ENCODE measurements at places on chromosomes 1 and 21.

GRCh38 chr1:171881442-171881841 lies 40.1 kb downstream of the DNM3 start:
- DNase-seq: no peak

GRCh38 chr1:58057826-58058225 lies 488.7 kb downstream of the OMA1 start:
- no peak for DNase-seq

GRCh38 chr1:44059212-44059611 lies 27.9 kb upstream of the SLC6A9 start:
- DNase-seq: no peak

GRCh38 chr1:178798232-178798861 lies 72.5 kb downstream of the ANGPTL1 start:
- no peak for DNase-seq

DNA sequence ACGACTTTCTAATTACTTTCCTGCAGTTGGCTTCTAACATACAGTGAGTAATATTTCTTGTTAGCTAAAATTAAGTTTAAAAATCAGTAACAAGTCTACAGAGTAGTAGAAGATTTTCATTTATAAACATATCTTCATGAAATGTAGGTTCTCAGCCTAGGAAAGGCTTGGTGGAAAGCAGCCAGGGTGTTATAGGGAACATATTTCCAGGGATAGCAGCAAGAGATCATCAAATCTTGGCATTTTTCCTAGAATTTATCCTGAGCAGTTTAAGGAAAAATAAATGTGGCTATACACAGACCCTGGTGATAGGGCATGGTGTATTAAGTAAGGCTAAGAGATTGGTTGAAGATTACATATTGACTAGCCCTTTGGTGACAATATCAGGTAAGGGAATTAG lies 203.5 kb upstream of the NEGR1 start:
- DNase-seq: no peak

DNA sequence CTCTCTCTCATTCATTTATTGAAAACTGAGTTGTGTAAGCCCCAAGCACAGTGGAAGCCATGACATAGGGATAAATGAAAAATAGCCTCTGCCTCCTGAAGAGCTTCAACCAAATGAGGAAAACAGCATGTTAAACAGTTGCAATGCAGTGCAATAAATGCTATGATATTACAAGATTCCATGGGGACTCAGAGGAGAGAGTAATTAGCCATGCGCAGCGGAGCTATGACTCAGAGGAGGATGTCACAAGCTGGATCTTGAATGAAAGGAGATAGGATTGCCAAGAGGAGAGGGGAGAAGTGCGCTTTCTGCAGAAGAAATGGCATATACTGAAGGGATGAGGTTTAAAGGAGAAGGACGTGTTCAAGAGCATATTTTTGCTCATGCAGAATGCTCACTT lies 231.3 kb upstream of the PLXNA2 start:
- DNase-seq: no peak

DNA sequence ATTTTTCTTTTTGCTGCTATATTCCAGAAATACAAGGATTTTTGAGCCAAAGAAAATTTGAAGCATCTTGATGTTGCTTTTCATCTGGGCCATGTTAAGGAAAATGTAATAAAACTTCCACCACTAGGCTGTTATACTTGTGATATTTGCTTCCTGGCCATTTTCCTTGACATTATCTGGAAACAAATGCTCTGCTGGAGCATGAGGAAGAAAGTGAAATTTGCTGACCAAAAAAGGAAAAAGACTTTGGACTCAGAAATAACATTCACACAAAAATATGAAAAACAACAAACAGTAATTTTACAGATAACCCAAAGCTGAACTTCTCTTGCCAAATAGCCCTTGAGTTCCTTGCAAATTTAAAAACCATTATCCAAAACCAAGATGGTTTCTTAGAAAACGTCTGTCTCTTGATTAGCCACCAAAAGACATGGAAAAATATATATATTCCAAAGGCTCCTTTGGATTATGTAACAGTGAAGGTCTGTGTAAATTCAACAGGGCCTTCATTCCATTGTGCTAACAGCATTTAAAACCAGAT lies 344.5 kb downstream of the LMX1A start:
- DNase-seq: no peak

- DNase-seq: no peak
These were observed 209.8 kb downstream of the MATN1 start for GRCh38 chr1:30513396-30514136.

- DNase-seq: no peak
These were observed 27.7 kb upstream of the PTGFRN start for GRCh38 chr1:116881879-116882520.

DNA sequence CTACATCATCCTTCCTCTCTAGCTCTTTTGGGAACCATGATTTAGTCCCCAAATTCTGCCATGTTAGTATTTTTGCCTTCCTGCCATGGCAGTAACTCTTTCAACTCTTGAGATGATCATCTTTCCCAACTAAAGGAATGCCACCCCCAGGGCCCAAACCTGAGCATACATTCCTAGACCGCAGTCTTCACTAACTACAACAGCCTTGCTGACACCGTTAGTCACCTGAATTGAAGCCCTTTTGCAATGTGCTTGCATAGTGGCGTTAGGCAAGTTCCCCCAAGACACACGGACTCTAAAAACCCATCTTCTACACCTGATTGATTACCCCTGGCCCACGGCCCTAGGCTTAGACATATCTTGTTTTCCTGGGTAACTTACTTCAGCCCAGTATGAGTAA lies 16.4 kb upstream of the YTHDF2 start:
- no peak for DNase-seq

GRCh38 chr1:183022202-183023145 lies 746 bp upstream of the LAMC1 start:
- no peak for DNase-seq

- DNase-seq: no peak
These were observed 7.0 kb downstream of the PCP4 start for GRCh38 chr21:39874206-39874605.

DNA sequence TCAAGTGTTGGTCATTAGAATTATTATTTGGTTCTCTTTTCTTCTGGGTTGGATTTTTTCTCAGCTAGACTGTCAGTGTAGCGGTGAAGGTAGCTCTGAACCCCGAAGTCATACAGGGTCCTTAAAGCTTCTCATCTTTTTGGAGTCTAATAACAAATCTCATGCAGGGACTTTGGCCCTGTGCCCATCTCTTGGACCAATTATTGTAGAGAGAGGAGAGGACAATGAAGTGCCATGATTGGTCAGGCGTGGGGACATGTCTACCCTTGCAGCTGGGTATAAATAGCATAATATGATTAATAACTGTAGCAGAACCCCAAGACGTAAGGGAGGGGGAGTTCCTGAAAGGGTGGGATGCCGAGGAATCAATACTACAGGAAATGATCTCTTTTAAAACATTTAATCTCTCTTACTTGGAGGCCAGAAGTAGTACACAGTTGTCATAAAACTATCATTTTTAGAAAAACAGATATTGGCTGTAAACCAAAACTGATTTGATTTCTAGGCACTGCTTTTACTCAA lies 8.8 kb downstream of the MAGI3 start:
- no peak for DNase-seq

- no peak for DNase-seq
These were observed 1.2 kb upstream of the ST3GAL3 start for GRCh38 chr1:43705982-43706597.

DNA sequence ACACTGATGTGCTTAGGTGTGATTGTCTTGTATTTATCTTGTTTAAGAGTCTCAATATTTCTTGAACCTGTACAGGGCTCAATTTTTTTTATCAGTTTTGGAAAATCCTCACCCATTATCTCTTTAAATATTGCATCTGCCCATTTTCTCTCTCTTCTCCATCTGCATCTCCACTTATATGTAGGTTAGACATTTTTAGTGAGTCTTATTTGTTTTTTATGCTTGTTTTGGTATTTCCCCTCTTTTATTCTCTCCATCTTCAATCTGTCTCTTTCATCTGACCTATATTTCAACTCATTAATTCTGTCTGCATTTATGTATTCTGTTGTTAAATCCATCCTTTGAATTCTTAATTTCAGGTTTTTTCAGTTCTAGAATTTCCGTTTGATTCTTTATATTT lies 32.9 kb upstream of the SHCBP1L start:
- DNase-seq: no peak

DNA sequence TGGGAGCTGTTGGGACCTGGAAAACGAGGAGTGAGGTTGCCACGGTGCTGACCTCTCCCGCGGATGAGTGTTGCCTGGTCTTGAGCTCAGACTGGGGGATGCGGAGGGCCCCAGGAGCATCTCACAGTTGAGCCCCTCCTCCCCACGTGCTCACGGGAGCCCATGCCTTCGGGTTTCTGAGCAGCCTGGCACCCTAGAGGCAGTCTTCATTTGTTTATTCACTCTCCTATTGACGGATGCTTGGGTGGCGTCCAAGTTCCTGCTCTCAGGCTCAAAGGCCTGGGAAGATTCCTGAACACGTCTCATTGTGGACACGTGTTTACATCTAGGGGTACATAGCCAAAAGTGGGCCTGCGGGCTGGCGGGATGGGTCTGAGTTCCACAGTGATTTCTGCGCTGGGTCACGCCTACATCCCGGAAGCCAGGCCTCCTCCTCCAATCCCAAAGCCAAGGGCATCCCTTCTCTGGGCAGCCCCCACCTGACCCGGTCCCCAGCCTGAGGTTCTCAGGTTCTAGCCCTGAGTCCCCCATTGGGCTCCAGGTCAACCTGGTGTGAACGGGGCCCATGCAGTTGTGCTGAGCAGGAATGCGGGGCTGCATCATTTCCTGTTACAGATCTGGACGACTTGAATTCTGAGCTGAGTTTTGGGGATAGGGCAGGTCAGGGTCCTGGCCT lies 14.7 kb downstream of the WNT3A start:
- DNase-seq: no peak

GRCh38 chr1:182331387-182331786 lies 60.2 kb downstream of the GLUL start:
- no peak for DNase-seq

DNA sequence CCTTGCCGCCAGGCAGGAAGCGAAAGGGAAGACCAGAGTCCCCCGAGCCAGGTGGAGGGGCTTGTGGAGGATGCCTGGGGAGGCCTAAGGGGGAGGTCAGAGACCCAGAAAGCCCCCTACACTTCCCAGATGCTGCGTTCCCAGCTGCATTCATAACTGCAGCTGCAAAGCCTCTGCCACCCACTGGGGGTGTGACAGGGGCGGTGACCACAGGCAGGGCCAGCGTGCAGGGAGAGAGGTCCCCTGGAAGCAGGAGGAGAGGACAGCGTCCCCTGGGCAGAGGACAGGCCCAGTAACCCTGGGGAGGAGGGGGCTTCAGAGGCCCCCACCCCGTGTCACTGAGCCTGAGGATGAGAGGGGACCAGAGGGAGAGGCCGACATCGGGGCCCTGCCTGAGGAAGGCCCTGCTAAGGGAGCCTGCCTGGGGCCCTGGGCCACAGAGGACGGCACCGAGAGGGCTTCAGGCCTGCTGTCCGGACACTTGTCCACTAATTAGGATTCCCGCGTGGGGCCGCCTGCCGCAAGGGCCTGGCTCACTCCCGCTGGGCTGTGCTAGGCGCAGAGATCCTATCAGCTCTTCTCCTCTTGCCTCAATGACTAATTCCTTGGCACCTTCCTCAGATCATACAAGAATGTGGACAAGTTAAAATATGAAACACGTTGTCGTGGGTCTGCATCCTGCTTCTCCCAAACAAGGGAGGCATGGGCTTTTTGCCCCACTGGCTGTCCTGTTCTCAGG lies 49.1 kb upstream of the CCDC27 start:
- DNase-seq: no peak

DNA sequence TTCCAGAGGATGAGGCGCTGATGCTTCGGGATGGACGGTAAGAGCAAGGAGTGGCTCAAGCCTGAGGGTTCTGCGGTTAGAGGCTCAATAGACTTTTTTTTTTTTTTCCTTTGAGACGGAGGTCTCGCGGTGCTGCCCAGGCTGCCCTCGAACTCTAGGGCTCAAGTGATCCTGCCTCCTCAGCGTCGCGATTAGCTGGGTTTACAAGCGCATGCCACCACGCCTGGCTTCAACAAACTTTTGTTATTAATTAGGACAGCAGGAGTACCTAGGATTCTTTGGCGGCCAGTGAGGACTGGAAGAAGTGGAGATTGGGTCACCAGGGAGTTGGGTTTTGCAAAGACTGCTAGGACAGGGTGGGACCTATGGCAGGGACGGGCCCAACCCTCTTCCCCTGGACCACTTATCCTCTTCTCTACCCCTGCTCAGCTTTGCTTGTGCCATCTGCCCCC lies 587 bp downstream of the SCNM1 start:
- DNase-seq: no peak

DNA sequence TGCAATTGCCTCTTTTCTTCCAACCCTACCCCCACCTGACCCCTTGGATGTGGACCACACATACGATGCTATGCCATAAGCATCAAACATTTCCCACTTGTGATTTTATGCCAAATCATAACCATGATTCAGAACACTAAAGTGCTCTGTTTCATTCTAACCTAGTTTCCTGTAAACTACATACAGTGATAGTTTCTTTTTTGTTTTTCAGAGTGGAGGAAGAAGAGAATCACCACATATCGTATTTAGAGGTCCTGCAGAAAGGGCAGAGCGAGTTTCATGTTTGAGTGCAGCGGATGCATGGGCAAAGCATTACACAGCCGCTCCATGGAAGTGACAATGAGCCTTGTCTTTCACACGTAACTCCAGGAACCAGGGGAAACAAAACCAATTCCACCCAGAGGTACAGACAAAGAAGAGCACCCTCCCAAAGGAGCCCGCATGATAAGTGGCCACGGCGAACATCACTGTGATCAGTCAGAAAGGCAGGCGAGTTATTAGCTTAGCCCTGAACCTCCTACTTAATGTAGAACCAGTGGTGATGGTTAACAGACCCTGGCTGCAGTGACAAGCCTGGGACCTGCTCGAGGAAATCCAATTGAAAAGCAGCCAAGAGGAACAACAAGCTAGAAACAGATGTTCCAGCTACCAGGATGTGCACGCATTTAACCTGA lies 64.0 kb upstream of the ZNF281 start:
- no peak for DNase-seq

- DNase-seq: no peak
These were observed 455.5 kb downstream of the TTLL7 start for GRCh38 chr1:83543222-83543973.

- DNase-seq: no peak
These were observed 714.0 kb downstream of the RWDD3 start for GRCh38 chr1:95948023-95948422.

DNA sequence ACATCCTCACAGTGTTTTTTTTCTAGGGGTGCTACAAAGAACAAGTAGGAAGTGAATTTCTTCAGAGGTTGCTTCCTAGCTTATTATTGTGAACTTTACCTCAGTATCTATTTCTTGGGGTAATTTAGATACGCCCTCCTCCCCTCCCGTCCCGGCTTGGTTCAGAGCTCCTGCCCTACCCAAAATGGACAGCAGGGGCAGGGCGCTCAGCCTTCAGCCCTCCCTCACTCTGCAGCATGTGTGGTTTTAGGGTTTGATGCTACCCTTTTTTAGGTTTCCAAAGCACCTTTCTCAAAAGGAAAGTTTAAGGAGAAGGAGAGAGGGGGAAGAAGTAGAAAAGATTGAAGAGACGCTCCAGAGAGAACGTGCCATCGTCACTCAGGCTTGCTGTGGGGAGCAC lies 16.9 kb upstream of the POGK start:
- no peak for DNase-seq

GRCh38 chr1:184476187-184476586 lies 89.4 kb downstream of the C1orf21 start:
- no peak for DNase-seq

All from stimulated activated CD8-positive, alpha-beta memory T cell treated with anti-CD3 and anti-CD28 coated beads, Interleukin-12 subunit alpha, Interleukin-12 subunit beta, amount 100 ng/mL, for 1 hour (primary cell).